Effector memory CD4-positive, alpha-beta T cell (primary cell): ENCODE measurements at places on chromosomes 11 and 22.

DNA sequence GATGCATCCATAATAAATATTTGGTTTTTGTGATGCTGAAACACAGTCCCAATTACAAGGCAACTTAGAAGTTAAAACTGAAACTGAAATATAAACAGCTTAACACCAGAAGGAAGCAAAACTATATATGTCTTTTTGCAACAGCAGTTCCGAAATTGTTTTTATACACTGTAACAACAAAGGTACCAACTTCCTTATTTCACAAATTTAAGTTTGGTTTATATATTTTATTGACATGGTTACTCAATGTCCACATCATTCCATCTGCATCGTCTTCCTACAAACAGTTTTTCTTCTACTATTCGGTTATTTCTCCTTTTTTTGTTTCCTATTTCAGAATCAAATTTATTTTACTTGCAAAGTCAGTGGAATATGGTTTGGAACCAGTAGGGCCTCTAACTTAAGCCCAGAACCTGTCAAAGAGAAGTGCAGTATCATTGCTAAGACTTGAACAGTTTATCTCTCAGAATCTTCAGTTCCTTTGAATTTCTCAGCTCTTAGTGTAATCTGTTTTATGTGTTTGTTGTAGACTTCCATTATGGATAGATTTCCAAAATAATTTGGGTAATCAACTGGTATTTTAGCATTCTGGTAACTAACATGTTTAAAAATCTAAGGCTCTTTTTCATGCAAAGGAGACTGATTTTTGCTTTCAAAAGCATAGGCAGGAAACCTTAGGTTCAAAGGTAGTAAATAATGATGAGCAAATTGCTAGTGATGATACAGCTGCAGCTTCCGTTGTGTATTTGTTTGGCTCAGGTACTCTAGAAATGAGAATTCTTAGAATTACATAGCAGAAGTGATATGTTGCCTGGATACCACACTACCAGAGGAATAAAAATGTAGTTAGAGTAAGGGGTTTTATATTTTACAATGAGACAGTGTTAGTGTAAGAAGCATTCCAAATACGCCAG is 8.2 kb upstream of the HSPA8 start:
- DNase-seq, result no peak

GRCh38 chr11:105155679-105156078 is 16.1 kb upstream of the CARD18 start:
- no peak for DNase-seq

GRCh38 chr11:57477507-57478189 is 17.3 kb downstream of the RTN4RL2 start:
- DNase-seq, result no peak

DNA sequence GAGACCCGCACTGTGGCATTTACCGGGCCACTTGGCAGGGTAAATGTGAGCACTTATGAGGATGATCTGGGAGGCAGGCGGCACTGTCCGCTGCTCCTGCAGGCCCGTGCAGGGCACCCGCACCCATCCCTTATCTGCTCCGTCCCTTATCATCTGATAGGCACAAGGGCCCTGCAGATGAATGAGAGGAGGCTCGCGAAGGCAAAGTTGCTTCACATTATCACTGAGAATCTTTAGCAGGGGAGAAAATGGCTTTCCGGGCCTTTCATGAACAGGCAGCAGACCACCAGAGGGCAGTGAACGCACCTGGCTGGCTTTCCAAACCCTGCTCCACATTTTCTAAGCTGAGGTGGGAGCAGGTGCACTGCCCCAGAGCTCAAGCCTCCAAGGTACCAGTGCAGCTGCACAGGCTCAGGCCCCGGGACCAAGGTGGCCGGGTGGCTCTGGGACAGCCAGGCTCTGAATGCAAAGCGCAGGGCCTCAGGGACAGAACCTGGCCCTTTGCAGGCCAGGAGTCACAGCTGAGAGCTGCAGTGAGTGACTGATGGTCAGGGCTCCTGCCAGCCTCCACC is 165.6 kb downstream of the SHANK2 start:
- DNase-seq, result no peak

GRCh38 chr22:16721961-16722360 is 103.2 kb downstream of the XKR3 start:
- DNase-seq, result no peak
